ENCODE measurements at places on chromosomes 12 and 14. TPM values are rescaled to one million over a fixed set of nuclear protein-coding genes. Genes with fewer than 3 reads are reported as not detected.

DNA sequence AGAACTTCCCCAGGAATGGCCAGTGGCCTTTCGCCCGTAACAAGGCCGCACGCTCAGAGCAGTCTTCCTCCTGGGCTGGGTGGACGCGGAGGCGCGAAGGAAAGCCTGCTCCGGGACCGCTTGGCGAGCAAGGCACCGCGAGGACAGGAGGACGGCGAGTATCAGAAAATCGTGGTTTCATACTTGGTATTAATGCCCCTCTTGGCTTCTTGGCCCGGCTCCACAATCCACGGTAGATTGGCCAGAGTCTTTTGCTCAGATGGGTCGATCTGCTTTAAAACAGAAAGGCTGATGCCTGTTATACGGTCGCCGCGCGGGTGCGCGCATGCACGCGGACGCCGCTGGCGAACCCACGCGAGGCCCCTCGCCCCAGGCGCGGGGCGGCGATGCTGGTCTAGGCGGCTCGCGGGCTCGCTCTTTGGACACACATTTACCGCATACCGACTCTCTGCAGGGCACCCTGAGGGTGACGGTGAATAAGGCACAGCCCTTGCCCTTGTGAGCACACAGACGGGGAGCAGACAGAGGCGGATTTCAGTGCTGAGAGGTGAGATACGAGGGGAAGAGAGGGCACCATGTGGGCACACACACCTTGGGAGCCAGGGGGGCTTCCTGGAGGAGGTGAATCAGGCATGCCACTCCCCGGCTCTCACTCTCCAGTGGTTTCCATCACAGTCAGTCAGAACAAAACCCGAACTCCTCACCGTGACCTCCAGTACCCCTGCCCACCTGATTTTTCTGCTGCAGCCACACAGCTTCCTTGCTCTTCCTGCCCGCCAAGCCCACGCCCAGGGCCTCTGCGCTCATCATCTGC lies 100.7 kb downstream of the APAF1 start:
- DNase-seq = peak; percentile 21

DNA sequence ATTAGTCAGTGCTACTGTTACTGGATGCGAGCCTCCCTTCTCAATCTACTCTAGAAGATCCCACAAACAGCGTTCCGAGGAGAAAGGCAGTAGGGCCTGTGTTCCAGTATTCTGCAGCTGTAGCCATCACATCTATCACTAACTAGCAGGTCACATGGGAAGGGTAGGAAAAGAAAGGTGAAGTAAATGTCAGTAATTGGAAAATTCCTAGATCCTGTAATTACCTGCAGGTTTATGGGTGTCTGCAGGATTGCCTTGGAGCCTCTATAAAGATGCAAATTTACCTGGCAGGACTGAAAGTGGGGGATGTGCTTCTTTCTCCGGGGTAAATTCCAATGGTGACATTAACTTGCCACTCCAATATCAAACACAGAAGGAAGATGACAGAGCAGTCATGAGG lies 77.8 kb downstream of the FERMT2 start:
- no peak for DNase-seq

DNA sequence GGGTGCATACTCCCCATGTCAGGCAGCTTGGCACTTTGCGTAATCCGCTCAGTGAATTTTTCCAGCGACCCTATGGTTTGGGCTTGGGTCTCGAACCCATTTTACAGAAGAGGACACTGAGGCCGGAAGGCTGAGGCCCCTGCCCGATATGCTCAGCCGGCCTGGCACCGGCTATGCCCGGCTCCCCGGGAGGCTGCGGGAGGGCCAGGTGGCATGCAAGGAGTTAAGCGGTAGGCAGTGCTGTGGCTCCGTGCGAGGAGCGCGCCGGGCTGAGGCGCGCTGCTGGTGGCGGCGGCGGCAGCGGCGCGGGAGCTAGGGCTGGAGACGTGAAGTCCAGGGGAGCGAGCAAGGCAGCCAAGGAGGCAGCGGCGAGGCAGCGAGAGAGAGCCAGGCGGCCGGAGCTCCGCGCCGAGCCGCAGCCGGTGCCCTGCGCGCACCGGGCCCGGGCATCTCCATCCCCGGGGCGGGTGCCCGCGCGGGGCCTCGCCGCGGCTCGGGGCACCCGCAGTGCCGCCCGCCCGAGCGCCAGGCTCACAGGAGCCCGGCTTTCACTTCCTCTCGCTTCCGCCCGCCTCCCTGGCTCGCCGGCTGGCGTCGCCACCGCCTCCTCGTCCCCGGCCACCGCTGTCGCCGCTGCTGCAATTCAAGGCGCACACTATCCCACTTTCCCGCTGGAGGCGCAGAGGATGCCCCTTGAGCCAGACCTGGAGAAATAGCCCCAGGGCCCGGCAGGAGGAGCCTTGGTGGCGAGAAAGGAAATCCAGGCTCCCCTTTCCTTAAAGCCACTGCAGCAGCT lies at the start of gene WSCD2:
WSCD2 (plus strand) TSS at position 272 of the 796 bp plus-strand sequence. CDS start 66,545 bp downstream, outside the sequence.
- DNase-seq = no peak

- DNase-seq = peak; percentile 74
Measured at GRCh38 chr12:102197789-102198188, at the start of gene PMCH. Gene PMCH, minus strand, starts transcription at chr12:102197833. Its CDS starts 63 bp downstream, at chr12:102197770.

DNA sequence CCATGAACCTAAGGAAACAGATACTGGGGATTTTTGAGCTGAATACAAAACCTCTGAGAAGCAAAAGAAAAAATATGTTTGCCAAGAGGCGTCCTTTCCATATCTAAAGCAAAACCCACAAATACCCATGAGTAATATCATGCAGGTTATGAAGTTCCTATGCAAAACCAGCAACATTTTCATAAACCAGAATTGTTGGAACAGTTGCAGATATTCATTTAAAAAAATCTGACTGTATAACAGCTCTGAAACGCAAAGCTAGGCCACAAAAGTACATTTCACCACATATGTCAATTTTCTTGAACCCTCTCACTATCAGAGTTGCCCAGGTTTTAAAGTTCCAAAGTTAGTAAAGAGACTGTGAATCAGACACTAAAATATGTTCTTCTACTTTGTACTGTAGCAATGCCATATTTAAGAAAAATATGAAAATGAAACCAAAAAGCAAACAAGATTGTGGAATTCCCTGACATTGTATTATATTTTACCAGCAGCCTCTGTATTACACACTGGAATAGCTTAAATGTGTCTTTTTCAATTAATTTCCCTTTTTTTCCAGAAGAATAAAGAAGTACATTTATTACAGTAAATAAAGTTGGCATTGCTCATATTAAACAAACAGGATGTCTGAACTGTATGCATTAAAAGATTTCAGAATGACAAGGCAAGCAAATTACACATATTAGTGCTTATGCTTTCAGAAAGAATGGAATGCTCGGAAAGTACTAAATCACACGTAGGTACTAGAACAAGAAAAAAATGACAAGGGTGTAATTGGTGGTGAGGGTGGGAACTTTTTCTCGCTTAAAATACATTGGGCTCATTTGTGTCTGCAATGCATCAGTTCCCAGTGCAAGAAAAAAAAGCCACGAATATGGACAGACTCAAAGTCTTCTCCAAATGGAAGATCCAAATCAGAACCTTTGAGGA lies 33.6 kb upstream of the HIF1A start:
- peak; percentile 84 for DNase-seq

- DNase-seq = no peak
Measured at GRCh38 chr14:103099733-103100280, 5.3 kb downstream of the EXOC3L4 start.

GRCh38 chr12:17470460-17470859 lies 619.5 kb downstream of the RERGL start:
- DNase-seq = no peak

GRCh38 chr12:9792185-9792900 lies 31.6 kb upstream of the CD69 start:
- DNase-seq = no peak

DNA sequence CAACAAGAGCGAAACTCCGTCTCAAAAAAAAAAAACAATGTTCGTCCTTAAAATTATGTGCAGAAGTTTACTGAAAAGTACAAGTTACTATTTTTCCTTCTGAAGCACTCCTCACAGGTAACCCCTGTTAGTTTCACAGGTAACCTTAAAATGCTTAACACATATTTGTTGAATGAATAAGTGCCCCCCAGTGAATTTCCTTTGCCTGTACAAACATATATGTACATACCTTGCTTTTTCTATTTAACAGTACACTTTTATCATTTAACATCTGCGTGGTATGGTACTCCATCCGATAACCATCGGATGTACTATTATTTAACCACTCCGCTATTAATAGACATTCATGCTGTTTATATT lies 1.4 kb upstream of the RAB35 start:
- DNase-seq = no peak

DNA sequence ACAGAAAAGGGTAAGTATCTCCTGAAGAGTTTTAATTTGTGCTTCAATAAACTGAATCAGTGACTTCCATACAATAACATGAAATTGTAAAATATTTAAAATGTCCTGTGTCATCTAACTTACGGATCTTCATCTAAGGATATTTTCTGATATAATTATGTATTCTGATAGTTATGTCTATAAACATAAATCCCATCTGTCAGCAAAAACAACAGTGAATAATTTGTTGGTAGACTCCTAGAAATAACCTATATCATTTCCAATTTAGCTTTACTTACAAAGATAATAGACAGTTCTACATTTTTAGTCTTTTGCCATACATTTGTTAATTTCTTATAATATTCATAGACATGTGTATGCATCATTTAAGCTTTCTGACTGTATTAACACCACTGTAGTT lies 293.9 kb downstream of the CCDC91 start:
- DNase-seq = no peak

GRCh38 chr12:56488041-56488955 lies at the start of gene GLS2:
Gene GLS2, minus strand, starts transcription at chr12:56488161. Its CDS starts 43 bp downstream, at chr12:56488118.
- DNase-seq = peak; percentile 73

DNA sequence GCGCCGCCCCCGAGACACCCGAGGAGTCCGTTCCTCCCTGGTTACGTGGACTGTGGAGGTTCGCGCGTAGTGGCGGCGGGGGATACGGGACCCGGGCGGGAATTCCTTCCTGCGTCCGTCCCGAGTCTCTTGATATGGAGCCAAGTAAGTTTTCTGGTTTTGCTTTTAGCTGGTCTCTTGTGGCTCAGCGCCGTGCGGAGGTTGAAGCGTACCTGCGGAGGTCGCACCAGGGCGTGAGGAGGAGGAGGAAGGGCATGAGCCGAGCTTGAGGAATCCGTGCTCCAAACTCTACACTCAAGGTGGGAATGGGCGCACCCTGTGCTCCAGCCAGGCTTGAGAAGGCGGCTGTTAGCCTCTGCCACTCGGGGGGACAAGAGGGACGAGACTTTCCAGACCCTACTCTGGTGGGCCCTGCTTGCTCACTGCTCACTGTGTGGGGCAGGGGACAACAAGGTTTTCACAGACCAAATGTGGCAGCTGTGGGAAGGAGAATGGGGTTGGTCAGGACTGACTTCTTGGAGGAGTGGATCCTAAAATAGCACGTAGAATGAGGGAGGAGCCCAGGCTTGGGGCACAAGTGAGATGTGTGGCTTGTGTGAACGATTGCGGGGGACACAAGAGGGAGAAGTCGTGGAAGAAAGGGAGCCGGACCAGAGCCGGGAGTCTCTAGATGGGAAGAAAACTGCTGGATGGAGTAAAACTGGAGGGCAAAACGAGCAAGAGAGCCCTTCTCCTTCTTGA lies 577 bp downstream of the ATG101 start:
- no peak for DNase-seq

DNA sequence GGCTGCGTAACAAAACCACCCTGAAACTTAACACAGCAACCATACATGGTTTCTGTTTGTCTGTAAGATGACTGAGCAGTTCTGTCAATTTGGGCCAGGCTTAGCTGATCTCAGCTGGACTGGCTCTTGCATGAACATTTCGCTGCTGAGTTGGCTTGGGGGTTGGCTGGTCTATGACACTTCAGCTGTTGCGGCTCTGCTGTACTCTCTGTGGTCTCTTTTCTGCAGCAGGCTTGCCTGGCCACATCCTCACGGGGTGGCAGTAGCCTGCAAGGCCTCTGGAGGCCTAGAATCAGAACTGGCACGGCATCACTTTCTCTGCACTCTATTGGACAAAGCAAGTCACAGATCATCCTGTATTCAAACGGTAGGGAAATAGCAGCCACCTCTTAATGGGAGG lies 216.2 kb downstream of the BCL11B start:
- no peak for DNase-seq

GRCh38 chr14:100692859-100693558 lies 33.7 kb upstream of the DLK1 start:
- DNase-seq = peak; percentile 96

- peak; percentile 43 for DNase-seq
Measured at GRCh38 chr14:50600849-50601248, 40.9 kb downstream of the ATL1 start.

DNA sequence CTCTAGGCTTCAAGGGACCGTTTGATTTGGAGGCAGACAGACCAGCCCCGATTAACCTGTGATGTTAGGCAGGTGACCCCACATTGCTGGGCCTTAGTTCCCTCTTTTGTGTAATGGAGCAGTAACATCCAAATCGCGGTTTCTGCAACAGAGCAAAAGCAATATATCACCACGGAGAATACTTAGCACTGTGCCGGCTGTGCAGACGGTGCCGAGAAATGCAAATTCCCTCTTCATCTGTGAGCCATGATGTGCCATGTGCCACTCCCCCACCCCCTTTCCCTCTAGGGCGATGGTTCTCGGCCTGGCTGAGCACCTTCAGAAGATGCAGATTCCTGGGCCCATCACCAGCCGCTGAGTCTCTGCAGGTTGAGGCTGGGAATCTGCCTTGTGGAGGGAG lies 10.9 kb downstream of the BCL7A start:
- no peak for DNase-seq

GRCh38 chr14:21476523-21476924 lies 235 bp downstream of the RAB2B start:
- peak; percentile 66 for DNase-seq

- no peak for DNase-seq
Measured at GRCh38 chr14:91280129-91280528, 35.6 kb upstream of the GPR68 start.

- DNase-seq = no peak
Measured at GRCh38 chr12:121806546-121807423, 3.0 kb downstream of the SETD1B start.

DNA sequence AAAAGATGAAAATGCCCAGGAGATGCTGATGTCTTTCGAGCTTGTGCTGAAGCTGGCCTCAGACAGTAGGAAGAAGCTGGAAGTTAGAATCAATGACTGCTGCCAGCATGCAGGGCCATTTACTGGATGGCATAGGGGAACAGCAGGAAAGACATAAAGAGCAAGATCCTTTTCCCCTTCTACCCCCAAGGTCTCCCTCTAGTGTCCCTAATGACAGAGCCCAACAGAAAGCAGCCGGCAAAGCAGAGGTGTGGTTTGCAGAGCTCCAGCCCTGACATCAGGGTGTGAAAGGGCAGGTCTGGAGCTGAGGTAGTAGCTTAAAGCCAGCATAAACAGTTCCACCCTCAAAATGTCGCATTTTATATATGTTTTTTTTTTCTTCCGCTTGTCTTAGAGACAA lies 1560.7 kb upstream of the TMEM132C start:
- no peak for DNase-seq

- peak; percentile 40 for DNase-seq
Measured at GRCh38 chr12:50568338-50569091, 63.7 kb downstream of the DIP2B start.

Gene SLC5A8
- total RNA-seq = not detected

Gene P2RX2
- not detected for total RNA-seq

Gene USP15
- total RNA-seq = 57.6 TPM

Gene KRT8
- 1.5 TPM for total RNA-seq

Gene LPAR5
- not detected for total RNA-seq

Gene ANKRD33
- total RNA-seq = under 0.01 TPM

Gene KSR2
- total RNA-seq = not detected

Gene CCDC197
- total RNA-seq = not detected

Gene TSPAN11
- 2.6 TPM for total RNA-seq

Gene NRIP2
- 0.17 TPM for total RNA-seq

Gene KCNC2
- not detected for total RNA-seq

Gene SMIM41
- total RNA-seq = 2.0 TPM
